Aorta (tissue), 5 donors: ENCODE measurements at places on chromosomes 7 and 10. TPM values are rescaled to one million over a fixed set of nuclear protein-coding genes. Genes with fewer than 3 reads are reported as not detected.

Gene WNT8B
- not detected for total RNA-seq

Gene CCDC201
- total RNA-seq = not detected

Gene CLDN12
- total RNA-seq = 35.1 TPM

Gene ZNF138
- total RNA-seq = 9.2 TPM

Gene MKI67
- total RNA-seq = 1.2 TPM

Gene GNAT3
- total RNA-seq = not detected

Gene CELF2
- 52.6 TPM for total RNA-seq

Gene OR6B1
- total RNA-seq = not detected

Gene IKZF1
- 24.4 TPM for total RNA-seq

Gene PON3
- total RNA-seq = 5.5 TPM

Gene PTF1A
- total RNA-seq = not detected

Gene PHKG1
- total RNA-seq = 9.3 TPM

Gene GIMAP4
- total RNA-seq = 37.9 TPM

Gene OR2A12
- not detected for total RNA-seq

- DNase-seq = no peak
- H3K36me3 ChIP-seq = no peaks in the 10 kb centered on the region
- peak overlapping the region; percentile 59 for H3K4me3 ChIP-seq
- no peaks in the 10 kb centered on the region for H3K4me1 ChIP-seq
Observed at GRCh38 chr10:24720096-24720495, 3.6 kb downstream of the ARHGAP21 start.

GRCh38 chr7:27590416-27590815, 72.3 kb downstream of the HIBADH start:
- H3K27ac ChIP-seq = no peak overlapping the region
- H3K36me3 ChIP-seq = no peaks in the 10 kb centered on the region
- DNase-seq = no peak
- no peak overlapping the region for H3K4me3 ChIP-seq
- H3K27me3 ChIP-seq = no peaks in the 10 kb centered on the region

DNA sequence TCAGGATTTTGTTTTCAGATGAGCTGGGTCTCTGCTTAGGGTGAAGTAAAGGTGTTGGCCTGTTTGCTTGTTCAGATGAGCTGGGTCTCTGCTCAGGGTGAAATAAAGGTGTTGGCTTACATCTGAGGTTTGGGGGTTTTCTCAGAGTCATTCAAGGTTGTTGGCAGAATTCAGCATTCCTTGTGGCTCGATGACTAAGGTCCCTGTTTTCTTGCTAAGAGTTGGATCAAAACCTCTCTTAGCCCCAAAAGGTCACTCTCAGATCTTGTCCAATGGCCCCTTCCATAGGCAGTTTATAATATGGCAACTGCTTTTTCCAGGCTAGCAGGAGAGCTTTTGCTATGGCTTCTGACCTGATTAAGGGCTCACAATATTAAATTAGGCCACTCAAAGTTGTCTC, 106.6 kb downstream of the ADAM22 start:
- H3K4me3 ChIP-seq = no peak overlapping the region
- no peaks in the 10 kb centered on the region for H3K27me3 ChIP-seq
- no peak for DNase-seq
- H3K36me3 ChIP-seq = no peaks in the 10 kb centered on the region

DNA sequence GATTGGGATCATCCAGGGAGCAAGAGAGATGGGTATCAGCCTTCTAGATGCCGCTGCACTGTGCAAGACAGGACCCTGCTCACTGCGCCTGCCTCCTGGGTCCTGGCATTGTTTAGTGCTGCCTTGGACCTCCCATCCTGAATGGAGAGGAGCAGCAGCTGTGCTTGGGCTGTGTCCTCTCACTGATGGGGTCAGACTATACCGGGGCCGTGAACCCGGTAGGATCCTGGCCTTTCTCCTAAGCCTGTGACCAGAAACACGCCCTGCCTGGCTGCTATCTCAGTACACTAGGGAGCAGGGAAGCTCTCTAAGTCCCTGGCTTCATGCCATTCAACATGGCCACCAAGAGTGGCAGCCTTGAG, 309.4 kb upstream of the ZNF32 start:
- H3K4me3 ChIP-seq = no peak overlapping the region
- no peak overlapping the region for H3K27ac ChIP-seq
- no peaks in the 10 kb centered on the region for H3K27me3 ChIP-seq
- no peaks in the 10 kb centered on the region for H3K36me3 ChIP-seq
- peaks cover 3% of the 10 kb centered on the region for H3K4me1 ChIP-seq

- no peaks in the 10 kb centered on the region for H3K36me3 ChIP-seq
- no peak overlapping the region for H3K27ac ChIP-seq
- H3K4me3 ChIP-seq = no peak overlapping the region
- H3K27me3 ChIP-seq = no peaks in the 10 kb centered on the region
- H3K4me1 ChIP-seq = no peaks in the 10 kb centered on the region
Observed at GRCh38 chr7:41711283-41712064, 8.6 kb upstream of the INHBA start.

GRCh38 chr10:91799612-91799975, 1.4 kb downstream of the TNKS2 start:
- peak overlapping the region; percentile 84 for H3K4me3 ChIP-seq
- no peak for DNase-seq
- H3K36me3 ChIP-seq = no peaks in the 10 kb centered on the region
- H3K27ac ChIP-seq = no peak overlapping the region
- H3K4me1 ChIP-seq = no peaks in the 10 kb centered on the region
- no peaks in the 10 kb centered on the region for H3K27me3 ChIP-seq

- no peak overlapping the region for H3K4me3 ChIP-seq
- no peaks in the 10 kb centered on the region for H3K27me3 ChIP-seq
- DNase-seq = no peak
- H3K27ac ChIP-seq = no peak overlapping the region
Observed at GRCh38 chr7:7652798-7653540, 12.4 kb downstream of the UMAD1 start.

GRCh38 chr10:3779158-3779741, 5.8 kb downstream of the KLF6 start:
- H3K27me3 ChIP-seq = no peaks in the 10 kb centered on the region
- peak overlapping the region; percentile 15 for H3K27ac ChIP-seq
- H3K36me3 ChIP-seq = peaks cover 19% of the 10 kb centered on the region
- H3K4me1 ChIP-seq = no peaks in the 10 kb centered on the region
- DNase-seq = no peak
- H3K4me3 ChIP-seq = no peak overlapping the region

- no peak for DNase-seq
- H3K27ac ChIP-seq = peak overlapping the region; percentile 25
- no peaks in the 10 kb centered on the region for H3K27me3 ChIP-seq
- peaks cover 12% of the 10 kb centered on the region for H3K4me1 ChIP-seq
- H3K4me3 ChIP-seq = no peak overlapping the region
Observed at GRCh38 chr7:35760143-35760745, 40.6 kb upstream of the SEPTIN7 start.

- H3K4me1 ChIP-seq = no peaks in the 10 kb centered on the region
- no peaks in the 10 kb centered on the region for H3K27me3 ChIP-seq
- H3K4me3 ChIP-seq = no peak overlapping the region
Observed at GRCh38 chr10:13705526-13706174, 118.9 kb downstream of the PRPF18 start.

GRCh38 chr7:47735431-47736345, 153.8 kb upstream of the TNS3 start:
- H3K36me3 ChIP-seq = no peaks in the 10 kb centered on the region
- no peak overlapping the region for H3K4me3 ChIP-seq
- H3K27me3 ChIP-seq = no peaks in the 10 kb centered on the region
- no peaks in the 10 kb centered on the region for H3K4me1 ChIP-seq
- no peak for DNase-seq
